AG04449 (cell line): ENCODE measurements at places on chromosomes 12 and 14.

DNA sequence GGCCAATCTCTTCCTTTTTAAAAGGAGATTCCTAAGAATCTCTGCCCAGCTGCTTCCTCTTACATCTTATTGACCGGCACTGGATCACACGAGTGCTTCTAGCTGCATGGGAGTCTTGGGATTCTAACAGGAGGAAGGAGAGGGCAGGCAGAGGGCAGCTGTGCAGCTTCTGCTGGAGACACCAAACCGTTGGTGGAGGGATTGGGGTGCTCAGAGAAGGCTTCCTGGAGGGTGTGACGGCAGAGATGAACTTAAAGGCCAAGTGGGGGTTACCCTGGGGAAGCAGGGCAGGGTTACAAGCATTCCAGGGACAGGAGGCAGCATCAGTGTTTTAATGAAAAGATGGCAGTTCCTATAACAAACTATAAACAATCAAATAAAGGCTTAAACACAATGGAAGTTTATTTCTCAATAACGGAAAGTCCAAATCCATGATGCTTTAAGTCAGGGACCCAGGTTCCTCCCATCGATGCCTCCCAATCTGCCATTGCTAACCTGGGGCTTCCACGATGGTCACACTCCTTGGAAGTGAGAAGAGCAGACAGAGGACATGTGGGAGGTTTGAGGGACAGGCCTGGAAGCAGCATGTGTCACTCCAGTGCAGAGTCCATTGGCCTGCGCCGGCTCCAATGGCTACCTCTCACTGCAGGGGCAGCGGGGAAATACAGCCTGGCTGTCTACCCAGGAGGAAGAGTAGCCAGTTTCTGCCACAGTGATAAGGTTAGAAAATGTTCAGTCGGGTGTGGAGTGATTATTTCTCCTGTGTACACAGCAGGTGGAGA lies 53.1 kb upstream of the DDX11 start:
- DNase-seq = no peak

DNA sequence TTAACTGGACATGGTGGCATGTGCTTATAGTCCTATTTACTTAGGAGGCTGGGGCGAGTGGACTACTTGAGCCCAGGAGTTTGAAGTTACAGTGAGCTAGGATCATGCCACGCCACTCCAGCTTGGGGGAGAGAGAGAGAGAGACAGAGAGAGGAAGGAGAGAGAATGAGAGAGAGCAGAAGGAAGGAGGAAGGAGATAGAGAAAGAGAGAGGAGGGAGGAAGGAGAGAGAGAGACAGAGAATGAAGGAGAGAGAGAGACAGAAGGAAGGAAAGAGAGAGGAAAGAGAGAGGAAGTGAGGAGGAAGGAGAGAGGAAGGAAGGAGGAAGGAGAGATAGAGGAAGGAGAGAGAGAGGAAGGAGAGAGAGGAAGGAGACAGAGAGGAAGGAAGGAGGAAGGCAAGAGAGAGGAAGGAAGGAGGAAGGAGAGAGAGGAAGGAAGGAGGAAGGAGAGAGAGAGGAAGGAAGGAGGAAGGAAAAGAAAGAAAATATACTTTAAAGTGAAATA lies 93.5 kb upstream of the PTPRB start:
- DNase-seq = no peak

GRCh38 chr14:93655078-93655750 lies 133.1 kb downstream of the PRIMA1 start:
- DNase-seq = peak; percentile 3

DNA sequence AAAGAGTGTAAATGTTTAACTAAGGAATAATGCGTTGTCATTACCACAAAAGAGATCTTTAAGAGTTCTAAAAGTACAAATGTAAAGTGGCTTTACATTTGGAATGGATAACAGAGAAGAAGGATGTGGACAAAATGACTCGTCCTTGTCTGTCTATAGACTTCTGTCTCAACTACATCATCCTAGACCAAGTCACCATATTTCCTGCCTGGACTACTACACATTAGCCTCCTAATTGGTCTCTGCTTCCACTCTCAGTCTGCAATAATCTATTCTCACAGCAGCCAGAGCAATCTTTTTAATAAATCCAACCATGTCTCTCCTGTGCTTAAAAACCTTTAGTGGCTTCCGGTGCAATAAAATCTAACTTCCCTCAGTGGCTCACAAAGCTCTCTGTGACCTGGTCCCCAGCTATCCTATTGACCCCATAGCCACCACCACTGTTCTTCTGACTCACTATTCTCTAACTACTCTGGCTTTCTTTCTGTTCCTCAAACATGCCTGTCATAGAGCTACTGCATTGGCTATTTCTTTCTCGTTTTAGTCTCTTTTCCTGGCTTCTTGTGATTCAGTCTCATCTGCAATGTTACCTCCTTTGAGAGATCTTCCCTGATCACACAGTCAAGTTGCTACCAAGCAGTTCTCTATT lies 91.1 kb downstream of the MYF5 start:
- DNase-seq = no peak

DNA sequence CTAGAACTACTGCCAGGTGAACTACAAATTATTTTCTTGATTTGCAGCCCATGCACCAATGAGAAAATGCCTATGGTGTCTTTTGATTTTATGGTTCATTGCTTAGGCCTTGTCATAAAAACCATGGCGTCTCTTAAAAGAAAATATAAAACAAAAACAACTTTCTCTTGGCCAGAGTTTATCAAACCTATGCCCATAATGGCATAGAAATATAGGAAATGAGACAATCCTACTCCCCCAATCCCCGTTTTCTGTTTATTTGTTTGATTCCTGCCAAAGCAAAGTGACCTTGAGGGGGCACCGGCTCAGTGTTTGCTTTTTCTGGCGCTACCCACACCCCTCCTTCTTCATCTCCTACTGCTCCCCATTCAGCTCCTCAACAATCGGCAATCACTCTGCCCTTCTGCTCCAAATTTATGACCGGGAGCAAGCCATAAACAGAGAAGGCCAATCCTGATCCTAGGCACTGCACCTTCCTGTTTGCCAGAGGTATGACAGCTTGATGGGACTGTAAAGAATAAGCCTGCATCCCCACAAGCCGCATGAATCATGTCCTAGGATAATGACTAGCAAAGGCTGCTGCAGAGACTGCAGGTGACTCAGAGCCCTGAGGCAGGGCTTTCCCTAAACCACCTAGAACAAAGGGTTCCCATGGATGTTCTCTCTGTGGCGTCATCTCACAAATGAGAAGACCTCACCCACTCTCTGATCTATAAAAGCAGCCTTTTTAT lies 874.9 kb downstream of the NRXN3 start:
- peak; percentile 21 for DNase-seq

- no peak for DNase-seq
These were observed 48.1 kb downstream of the KLRG1 start for GRCh38 chr12:9037431-9037830.
